ENCODE measurements at places on chromosomes 6 and 20.

DNA sequence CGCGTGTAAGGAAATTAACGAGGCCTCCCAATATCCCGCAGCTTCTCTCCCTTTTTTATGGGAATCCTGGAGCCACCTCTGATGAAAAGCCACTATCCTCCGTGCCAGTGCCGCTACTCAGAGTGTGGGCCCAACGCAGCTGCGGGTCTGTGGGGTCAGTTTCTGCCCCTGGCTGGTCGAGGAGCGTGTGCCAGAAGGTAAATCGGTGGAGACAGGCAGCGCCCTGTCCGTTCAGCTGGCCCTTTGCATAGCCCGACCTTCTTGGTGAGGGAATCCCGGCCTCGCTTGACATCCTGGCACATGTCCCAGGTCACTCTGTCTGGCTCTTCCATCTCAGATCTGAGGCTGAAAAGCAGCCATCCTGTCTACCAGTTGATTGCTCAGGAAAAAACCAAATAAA lies 4.6 kb downstream of the THBS2 start:
- no peak for DNase-seq

- no peak for DNase-seq
These were observed 80.6 kb upstream of the HIVEP1 start for GRCh38 chr6:11931296-11932035.

GRCh38 chr6:26350858-26351543 lies 14.0 kb upstream of the BTN3A2 start:
- no peak for DNase-seq

DNA sequence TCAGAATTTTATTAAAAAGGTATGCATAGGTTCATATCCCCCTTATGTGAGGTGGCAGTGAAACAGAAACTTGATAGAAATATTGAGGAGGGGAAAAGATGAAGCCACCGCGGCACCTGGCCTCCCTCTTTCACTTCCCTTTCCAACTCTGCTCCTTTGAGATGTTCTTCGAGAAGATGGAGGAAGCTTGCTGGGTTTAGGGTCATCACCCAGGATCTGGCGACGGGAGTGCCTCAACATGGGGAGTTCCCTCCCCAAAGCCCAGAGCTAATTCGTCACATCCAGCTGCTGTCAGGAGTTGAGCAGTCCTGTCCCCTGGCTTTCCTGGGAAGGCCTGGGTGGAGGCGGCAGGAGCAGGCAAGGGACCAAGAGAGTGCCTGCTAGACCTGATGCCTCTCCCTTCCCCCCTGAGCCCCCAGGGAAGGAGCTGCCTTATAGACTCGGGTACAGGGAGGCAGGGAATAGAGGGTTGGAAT lies 29.1 kb downstream of the RREB1 start:
- no peak for DNase-seq

Measured in esophagus squamous epithelium (tissue), 5 donors.